Naive thymus-derived CD8-positive, alpha-beta T cell (primary cell): ENCODE measurements at places on chromosomes 16 and 17. TPM values are rescaled to one million over a fixed set of nuclear protein-coding genes. Genes with fewer than 3 reads are reported as not detected.

- H3K4me1 ChIP-seq, result no peaks in the 10 kb centered on the region
- no peak overlapping the region for H3K4me3 ChIP-seq
- H3K27me3 ChIP-seq, result peaks cover 13% of the 10 kb centered on the region
- H3K27ac ChIP-seq, result no peak overlapping the region
- H3K36me3 ChIP-seq, result no peaks in the 10 kb centered on the region
- DNase-seq, result no peak
These were observed 266.4 kb downstream of the MAF start for GRCh38 chr16:79334127-79334526.

DNA sequence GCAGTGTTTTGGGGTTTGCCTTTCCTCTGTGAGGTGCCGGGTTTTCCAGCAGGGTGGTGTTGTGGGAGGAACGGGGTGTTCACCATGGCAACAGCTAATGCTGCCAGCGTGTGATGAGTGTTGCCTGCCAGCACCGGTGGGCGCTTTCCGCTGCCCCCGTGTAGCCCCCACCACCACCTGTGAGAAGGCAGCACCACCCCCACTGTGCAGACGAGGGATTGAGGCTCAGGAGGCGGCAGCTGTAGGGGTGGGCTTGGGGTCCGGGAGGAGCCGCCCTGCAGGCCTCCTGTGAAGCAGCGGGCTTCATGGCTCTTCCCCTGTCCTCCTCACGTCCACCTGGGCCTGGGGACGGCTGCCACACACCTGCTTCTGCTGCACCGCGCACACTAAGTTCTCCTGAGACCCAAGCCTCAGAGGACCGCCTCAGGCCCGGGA lies 5.2 kb downstream of the RAB40C start:
- no peak overlapping the region for H3K4me3 ChIP-seq
- no peak overlapping the region for H3K27ac ChIP-seq
- peaks cover 43% of the 10 kb centered on the region for H3K4me1 ChIP-seq
- no peaks in the 10 kb centered on the region for H3K27me3 ChIP-seq
- DNase-seq, result no peak

AOC2 gene
- 4.2 TPM for total RNA-seq

DNA sequence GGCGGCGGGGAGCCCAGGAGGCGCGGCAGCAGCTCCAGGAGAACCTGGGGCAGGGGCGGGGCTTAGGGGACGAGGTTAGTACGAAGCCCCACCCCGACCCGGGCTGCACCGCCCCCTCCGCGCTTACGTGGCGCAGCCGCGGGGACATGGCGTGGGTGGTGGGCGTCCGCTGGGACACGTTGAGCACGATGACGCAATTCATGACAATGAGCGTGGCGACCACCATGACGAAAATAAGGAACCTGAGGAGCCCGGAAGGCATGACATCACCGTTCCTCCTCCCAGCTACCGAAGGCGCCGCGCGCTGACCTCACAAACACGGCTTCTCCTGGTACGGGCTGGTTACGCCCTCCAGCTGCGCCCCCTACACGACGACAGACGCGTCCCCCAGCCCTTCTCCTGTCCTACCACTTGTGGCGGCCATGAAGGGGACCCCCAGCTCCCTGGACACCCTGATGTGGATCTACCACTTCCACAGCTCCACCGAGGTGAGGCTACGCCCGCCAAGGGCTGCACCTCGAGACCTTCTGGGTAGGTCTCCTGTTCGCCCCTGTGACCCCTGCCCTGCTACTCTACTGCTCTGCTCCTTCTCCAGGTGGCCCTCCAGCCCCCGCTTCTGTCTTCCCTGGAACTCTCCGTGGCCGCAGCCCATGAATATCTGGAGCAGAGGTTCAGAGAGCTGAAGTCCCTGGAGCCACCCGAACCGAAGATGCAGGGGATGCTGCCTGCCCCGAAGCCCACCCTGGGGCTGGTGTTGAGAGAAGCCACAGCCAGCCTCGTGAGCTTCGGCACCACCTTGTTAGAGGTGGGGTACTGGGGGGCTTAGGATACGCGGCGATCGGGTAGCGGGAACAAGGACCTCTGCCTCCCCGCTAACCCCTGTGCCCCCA lies at the start of gene C17orf107:
TSS of gene C17orf107 (plus strand) at position 196 of the 890 bp plus-strand sequence. CDS start at position 423, 227 bp downstream.
- peak within 1 kb of the TSS; percentile 98 for H3K27ac ChIP-seq
- H3K27me3 ChIP-seq, result peaks cover 2% of the 10 kb centered on the region
- peak; percentile 86 for DNase-seq

GRCh38 chr16:57950382-57950781 lies 20.5 kb downstream of the CNGB1 start:
- no peak overlapping the region for H3K4me3 ChIP-seq
- no peaks in the 10 kb centered on the region for H3K4me1 ChIP-seq
- H3K27ac ChIP-seq, result no peak overlapping the region
- no peak for DNase-seq

GRIN2A gene
- total RNA-seq, result not detected

AANAT gene
- total RNA-seq, result not detected

GRCh38 chr17:33990943-33991706 lies 264.0 kb upstream of the CCL2 start:
- peaks cover 4% of the 10 kb centered on the region for H3K27me3 ChIP-seq
- H3K27ac ChIP-seq, result no peak overlapping the region
- DNase-seq, result no peak
- H3K4me1 ChIP-seq, result no peaks in the 10 kb centered on the region
- H3K4me3 ChIP-seq, result no peak overlapping the region
- H3K36me3 ChIP-seq, result no peaks in the 10 kb centered on the region

DNA sequence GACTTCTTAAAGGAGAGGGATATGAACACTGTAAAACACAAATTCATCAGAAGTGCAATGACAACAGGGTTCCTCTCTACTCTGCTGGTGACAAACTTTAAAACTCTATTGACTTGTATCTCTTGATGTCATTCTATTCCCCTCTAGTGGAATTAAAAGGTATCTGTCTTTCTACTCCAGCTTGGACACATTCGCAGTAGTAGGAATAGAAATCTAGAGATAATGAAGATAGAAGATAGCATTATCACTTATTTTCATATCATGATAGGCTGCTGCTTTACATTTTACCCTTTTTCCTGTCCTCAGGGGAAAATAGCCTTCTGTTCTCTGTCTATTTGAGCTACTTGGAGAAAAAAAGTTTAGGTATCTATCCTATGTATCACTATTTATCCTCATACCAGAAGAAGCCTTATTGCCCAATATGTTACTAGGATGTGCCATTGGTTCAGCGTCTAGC lies 209.6 kb upstream of the CACNG5 start:
- no peak overlapping the region for H3K4me3 ChIP-seq
- H3K27ac ChIP-seq, result no peak overlapping the region
- peaks cover 2% of the 10 kb centered on the region for H3K36me3 ChIP-seq

KIF19 gene
- total RNA-seq, result not detected

TMEM92 gene
- total RNA-seq, result not detected

ZP2 gene
- not detected for total RNA-seq

DNA sequence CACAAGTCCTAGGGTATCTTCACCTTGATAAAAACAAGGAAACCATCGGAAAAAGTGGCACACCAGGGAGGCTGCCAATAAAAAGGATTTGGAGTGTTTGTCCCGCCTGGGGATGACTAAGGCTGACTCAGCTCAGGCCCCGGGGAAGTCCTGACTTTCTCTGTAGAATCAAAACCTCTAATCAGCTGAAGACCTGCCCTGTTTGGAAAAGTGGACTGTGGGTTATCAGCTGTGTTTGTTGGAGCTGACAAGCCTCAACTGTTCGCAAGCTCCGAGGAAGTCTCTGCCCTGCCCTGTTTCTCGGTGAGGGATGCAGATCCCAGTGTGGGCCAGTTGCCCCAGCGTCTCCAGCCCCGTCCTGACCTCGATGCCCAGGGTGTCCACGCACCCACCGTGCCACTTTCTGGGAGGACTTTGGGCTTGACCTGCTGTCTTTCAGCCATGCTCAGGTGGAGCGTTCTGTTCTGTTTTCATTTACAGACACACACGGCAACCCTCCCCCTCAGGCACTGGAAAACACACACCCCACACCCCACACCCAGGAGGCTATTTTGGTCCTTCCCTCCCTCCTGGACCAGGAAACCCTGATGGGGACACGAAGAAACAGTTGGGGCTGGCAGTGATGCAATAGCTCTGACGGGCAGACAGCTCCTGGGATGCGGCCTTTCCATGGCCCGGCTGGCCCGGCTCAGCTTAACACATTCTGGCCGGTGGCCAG lies 27.6 kb upstream of the PITPNA start:
- peaks cover 21% of the 10 kb centered on the region for H3K4me1 ChIP-seq
- H3K4me3 ChIP-seq, result no peak overlapping the region
- H3K36me3 ChIP-seq, result no peaks in the 10 kb centered on the region
- no peaks in the 10 kb centered on the region for H3K27me3 ChIP-seq

DNA sequence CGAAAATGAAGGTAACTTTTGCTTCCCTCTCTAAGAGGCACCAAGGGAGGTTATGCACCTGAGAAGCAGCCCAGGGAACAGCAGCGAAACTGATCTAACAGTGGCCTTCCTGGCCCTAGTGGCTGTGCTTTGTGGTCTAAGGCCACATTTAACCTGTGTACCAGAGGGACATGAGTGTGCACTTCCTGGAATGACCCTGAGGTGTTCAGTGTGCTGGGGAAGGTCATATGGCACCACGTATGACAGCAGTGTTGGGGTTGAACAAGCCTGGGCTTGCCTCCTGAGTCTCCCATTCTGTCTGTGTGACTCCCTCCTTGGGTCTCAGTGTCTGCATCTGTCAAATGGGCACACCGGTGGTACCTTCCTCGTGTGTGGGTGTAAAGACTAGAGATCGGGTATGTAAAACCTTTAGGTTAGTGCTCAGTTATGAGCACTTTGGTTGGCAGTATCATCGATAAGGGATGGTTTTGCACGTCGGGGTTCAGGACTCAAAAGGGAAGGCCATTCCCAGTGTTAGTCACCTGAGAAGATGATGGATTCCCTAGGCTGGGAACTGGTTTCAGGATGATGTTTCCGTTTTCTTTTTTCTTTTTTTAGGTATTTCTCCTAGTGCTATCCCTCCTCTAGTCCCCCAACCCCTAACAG lies 31.9 kb downstream of the PLCG2 start:
- no peaks in the 10 kb centered on the region for H3K36me3 ChIP-seq
- peaks cover 2% of the 10 kb centered on the region for H3K4me1 ChIP-seq
- no peak for DNase-seq
- H3K27ac ChIP-seq, result no peak overlapping the region

DNA sequence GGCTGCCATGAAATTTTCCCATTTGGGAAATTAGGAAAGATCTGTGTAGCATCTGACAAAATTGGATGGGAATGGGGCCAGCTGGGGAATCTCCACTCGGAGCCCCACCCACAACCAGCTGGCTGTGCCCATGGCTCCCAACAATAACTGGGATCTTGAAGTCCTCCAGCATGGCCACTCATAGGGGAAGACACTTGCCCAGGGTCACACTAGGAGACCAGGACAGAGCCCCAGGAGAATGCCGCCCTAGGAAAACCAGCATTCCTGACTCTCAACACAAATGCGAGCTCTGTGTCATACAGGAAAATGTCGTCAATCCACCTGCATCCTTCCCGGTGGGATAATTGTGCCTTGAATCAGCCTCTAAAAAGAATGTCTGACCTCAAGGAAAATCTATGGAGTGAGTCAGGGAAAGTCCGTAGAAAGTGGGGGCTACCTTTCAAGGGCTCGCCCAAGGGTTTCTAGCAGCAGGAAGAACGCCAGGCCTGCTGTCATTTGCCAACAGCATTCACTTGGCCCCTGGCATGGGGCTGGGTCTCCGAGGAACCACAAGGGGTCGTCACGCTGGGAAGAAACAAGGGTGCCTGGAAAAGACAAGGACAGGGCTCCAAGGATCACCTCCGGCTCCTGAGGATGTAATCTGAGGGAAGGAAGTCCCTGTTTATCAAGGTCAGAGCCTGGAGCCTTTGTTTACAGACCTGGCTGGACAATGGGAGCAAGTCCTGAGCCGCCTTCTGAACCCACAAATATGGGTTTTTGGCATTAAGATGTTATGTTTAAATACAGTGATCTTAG lies 15.9 kb downstream of the CDH5 start:
- DNase-seq, result no peak
- no peaks in the 10 kb centered on the region for H3K4me1 ChIP-seq
- peaks cover 3% of the 10 kb centered on the region for H3K27me3 ChIP-seq
- no peaks in the 10 kb centered on the region for H3K36me3 ChIP-seq
- H3K27ac ChIP-seq, result no peak overlapping the region

TBKBP1 gene
- total RNA-seq, result 1.4 TPM

DNA sequence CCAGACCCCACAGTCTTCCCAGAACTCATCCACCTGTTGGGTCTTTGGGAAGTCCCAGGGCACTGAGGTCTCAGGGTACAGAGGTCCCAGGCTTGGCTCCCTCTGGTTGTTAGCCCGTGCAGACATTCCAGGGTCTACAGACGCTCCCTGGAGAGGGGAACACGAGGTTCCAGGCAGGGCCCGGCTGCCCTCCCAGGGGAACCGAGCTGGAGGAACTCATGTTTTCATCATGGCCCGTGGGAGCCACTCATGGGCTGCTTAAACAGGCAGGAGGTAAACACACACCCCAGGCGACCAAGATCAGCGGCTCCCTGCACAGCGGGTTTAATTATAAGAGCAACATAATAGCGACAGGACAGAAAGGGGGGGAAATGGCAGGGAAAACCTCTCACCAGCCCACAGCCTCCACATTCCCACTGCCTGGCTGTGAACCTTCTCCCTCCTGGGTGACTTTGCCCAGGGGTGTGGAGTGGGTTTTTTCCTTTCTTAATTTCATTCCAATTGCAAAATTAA lies 36.5 kb downstream of the TRARG1 start:
- DNase-seq, result no peak
- H3K27me3 ChIP-seq, result peaks cover 17% of the 10 kb centered on the region
- H3K4me1 ChIP-seq, result no peaks in the 10 kb centered on the region
- H3K27ac ChIP-seq, result no peak overlapping the region
- H3K36me3 ChIP-seq, result no peaks in the 10 kb centered on the region
- no peak overlapping the region for H3K4me3 ChIP-seq

TNP2 gene
- total RNA-seq, result not detected

PSME3 gene
- total RNA-seq, result 65.3 TPM

DNA sequence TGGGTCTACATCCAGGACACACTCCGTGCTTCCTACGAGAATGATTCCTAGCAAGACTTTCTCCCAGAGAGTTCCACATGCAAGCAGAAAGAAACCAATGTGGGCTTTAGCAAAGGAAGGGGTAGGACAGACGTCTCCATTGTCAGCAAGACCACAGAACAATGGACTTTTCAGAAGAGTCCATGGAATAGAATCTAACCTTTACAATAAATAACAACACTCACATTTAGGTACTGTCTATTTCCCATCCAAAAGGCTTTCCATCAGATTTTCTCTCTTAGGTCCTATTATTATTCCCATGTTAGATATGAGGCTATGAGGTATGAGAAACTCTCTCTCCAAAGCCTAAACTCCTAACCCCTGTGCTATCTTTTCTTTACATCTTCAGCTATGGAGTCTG lies 360.9 kb downstream of the GRIN2A start:
- H3K36me3 ChIP-seq, result no peaks in the 10 kb centered on the region
- H3K4me1 ChIP-seq, result no peaks in the 10 kb centered on the region
- no peak for DNase-seq
- H3K27me3 ChIP-seq, result peaks cover 14% of the 10 kb centered on the region
